Caki2 (cell line): ENCODE measurements at places on chromosomes 6 and 20. TPM values are rescaled to one million over a fixed set of nuclear protein-coding genes. Genes with fewer than 3 reads are reported as not detected.

Gene EMILIN3
- not detected in 2 replicates for total RNA-seq

Gene LTA
- total RNA-seq, result not detected in 2 replicates

Gene C20orf96
- total RNA-seq, result 2.8 and 3.3 TPM in 2 replicates

Gene OR2W1
- not detected in 2 replicates for total RNA-seq

Gene SLC17A9
- total RNA-seq, result 4.5 and 5.5 TPM in 2 replicates

Gene EEF1E1
- 217 TPM in 2 replicates for total RNA-seq

Gene PRRC2A
- 31.0 and 36.2 TPM in 2 replicates for total RNA-seq

Gene TSPO2
- total RNA-seq, result not detected in 2 replicates

Gene MAPK13
- total RNA-seq, result 1.5 and 1.7 TPM in 2 replicates

Gene MYBL2
- total RNA-seq, result 13.6 and 28.6 TPM in 2 replicates

Gene KCNG1
- 4.9 and 5.7 TPM in 2 replicates for total RNA-seq

Gene OLIG3
- total RNA-seq, result not detected in 2 replicates

Gene IRF4
- not detected in 2 replicates for total RNA-seq

Gene CFB
- total RNA-seq, result 2.6 and 4.7 TPM in 2 replicates

Gene RIPPLY2
- not detected in 2 replicates for total RNA-seq

Gene HLA-DRB5
- not detected in 2 replicates for total RNA-seq

Gene ZC3H12D
- total RNA-seq, result 0.30 TPM in 1 of 2 replicates, not detected in the other

Gene FAM209A
- total RNA-seq, result not detected in 2 replicates

Gene ME1
- 14.2 and 15.0 TPM in 2 replicates for total RNA-seq

Gene FITM2
- 5.0 and 6.9 TPM in 2 replicates for total RNA-seq

Gene LY86
- not detected in 2 replicates for total RNA-seq

Gene BMP2
- total RNA-seq, result 2.6 and 4.3 TPM in 2 replicates

Gene BMP7
- total RNA-seq, result 0.24 TPM in 1 of 2 replicates, not detected in the other

Gene RFX6
- not detected in 2 replicates for total RNA-seq

Gene PAK5
- total RNA-seq, result not detected in 2 replicates

Gene TFAP2A
- total RNA-seq, result 2.1 and 4.2 TPM in 2 replicates

Gene EYA4
- total RNA-seq, result 0.17 TPM in 1 of 2 replicates, not detected in the other

Gene NEDD9
- 5.2 and 7.9 TPM in 2 replicates for total RNA-seq

Gene MCCD1
- total RNA-seq, result not detected in 2 replicates

Gene CFAP206
- 4.0 and 4.1 TPM in 2 replicates for total RNA-seq

Gene FAM83C
- 0.20 TPM in 1 of 2 replicates, not detected in the other for total RNA-seq

Gene PDE7B
- 0.07 and 0.14 TPM in 2 replicates for total RNA-seq

Gene CLPSL2
- not detected in 2 replicates for total RNA-seq

Gene COX7A2
- total RNA-seq, result 155 and 246 TPM in 2 replicates

Gene IL17F
- not detected in 2 replicates for total RNA-seq

Gene ANGPT4
- 0.09 TPM in 1 of 2 replicates, not detected in the other for total RNA-seq

Gene CDKAL1
- total RNA-seq, result 40.9 and 48.3 TPM in 2 replicates

Gene TCP11
- 2.0 TPM in 1 of 2 replicates, not detected in the other for total RNA-seq

Gene SLC17A2
- not detected in 2 replicates for total RNA-seq

Gene RSPO4
- not detected in 2 replicates for total RNA-seq

Gene CRYBG1
- 15.2 and 16.0 TPM in 2 replicates for total RNA-seq

Gene DPPA5
- total RNA-seq, result not detected in 2 replicates

Gene SAMD3
- not detected in 2 replicates for total RNA-seq

Gene ENPP3
- total RNA-seq, result 0.17 and 0.29 TPM in 2 replicates

Gene CDC5L
- 12.2 and 19.9 TPM in 2 replicates for total RNA-seq

Gene NKAIN4
- total RNA-seq, result 2.9 and 5.0 TPM in 2 replicates

Gene FNDC11
- 1.1 and 8.2 TPM in 2 replicates for total RNA-seq

Gene OSBPL2
- total RNA-seq, result 14.0 and 17.9 TPM in 2 replicates
